ENCODE measurements at places on chromosomes 3 and 15.
A peak's percentile ranks its signal among the peaks of the same experiment; 100 is the strongest.

GRCh38 chr3:44224131-44224530 lies 17.6 kb upstream of the TOPAZ1 start:
- DNase-seq, result no peak

DNA sequence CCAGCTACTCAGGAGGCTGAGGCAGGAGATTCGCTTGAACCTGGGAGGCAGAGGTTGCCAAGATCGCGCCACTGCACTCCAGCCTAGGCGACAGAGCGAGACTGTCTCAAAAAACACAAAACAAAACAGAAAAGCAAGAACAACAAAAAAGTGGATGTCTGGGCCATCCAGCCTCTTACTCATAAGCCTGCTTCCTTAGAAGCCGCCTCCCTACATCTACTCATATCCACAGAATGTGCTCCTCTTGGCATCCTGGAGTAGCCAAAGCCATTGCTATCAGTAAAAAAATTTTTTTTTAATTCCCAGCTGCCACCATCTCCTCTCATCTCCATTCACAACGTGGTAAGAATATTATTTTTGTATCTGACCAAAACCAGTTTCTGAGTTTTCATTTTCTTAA lies 10.8 kb downstream of the ZSCAN2 start:
- DNase-seq, result no peak

GRCh38 chr3:159158213-159158612 lies 356.4 kb downstream of the MFSD1 start:
- DNase-seq, result no peak

GRCh38 chr3:112847692-112848091 lies 1.0 kb upstream of the CD200R1L start:
- DNase-seq, result no peak

DNA sequence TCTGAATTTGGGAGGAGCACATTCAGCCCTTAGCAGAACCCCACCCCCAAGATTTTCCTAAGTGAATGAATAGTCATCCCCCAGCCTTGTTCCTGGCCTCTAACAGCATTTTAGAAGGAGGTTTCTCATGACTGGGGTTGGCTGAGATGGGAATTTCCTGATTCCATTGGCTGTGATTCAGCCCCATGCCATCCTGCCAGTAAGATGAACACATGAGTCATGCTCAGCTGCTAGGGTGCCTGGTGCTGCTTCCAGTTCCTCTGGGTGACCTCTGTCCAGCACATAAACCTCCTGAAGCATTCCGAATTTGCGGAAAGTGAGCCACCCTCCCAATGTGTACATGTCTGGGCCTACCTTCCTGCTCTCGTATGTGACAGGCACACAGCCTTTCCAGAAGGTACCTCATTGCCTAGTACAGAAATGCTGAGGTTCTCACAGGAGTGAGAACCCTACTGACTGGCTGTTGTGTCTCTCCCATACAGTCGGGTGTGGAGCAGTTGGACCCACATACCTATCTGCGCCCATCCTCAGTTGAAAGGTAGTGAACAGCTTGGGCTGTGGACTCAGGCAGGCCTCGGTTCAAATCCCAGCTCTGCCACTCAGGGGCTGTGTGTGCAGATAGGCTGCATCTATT lies 91.7 kb downstream of the APBA2 start:
- peak; percentile 70 for DNase-seq

DNA sequence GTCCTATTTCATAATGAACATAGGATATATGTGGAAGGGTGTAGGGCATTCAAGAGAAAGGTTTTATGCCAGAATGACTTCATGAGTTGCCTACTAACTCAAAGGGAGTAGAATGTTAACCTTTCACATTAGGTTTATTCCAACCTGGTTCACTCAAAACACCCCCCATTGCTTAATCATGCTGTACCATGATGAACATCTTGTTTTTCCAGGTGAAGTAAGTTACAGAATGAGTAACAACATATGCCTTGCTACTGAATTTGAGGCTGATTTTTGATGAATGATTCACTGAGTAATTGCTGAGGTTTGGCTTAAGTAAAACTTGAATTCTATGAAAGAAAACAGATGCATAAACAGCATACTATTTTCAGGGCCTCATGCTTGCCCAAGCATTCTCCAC lies 5.9 kb upstream of the CLDN16 start:
- no peak for DNase-seq

DNA sequence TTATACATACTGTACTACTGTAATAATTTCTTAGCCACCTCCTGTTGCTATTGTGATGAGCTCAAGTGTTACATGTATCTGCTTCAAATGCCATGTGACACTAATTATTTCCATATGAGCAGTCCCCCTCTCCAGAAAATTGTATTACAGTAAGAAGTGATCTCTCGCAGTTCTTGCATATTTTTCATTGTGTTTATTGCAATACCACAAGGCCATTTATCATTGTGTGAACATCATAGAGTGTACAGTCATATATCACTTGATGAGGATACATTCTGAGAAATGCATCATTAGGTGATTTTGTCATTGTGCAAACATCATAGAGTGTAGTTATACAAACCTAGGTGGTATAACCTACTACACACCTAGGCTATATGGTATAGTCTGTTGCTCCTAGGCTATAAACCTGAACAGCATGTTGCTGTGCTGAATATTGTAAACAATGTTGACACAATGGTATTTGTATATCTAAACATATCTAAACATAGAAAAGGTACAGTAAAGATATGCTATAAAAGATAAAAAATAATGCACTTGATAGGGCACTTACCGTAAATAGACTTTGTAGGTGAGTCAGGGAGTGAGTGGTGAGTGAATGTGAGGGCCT lies 189.6 kb upstream of the MLF1 start:
- DNase-seq, result no peak

DNA sequence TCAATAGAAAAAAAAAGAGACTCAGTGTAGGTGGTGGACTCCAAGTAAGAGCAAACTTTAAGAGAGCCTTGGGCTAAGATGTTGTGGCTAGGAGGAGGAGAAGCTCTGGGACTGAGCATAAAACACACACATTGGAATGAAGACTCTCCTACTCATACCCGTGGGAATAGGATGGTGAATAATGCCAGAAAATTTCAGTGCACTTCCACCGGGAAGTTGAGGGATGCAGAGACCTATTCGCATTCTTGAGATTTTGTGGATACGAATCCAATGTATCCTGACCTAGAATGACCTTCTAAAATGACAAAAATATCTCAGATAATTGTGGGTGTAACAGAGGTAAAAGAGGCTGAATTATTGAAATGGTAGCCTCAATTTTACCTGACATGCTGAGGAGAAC lies 388.7 kb upstream of the SGO1 start:
- no peak for DNase-seq

DNA sequence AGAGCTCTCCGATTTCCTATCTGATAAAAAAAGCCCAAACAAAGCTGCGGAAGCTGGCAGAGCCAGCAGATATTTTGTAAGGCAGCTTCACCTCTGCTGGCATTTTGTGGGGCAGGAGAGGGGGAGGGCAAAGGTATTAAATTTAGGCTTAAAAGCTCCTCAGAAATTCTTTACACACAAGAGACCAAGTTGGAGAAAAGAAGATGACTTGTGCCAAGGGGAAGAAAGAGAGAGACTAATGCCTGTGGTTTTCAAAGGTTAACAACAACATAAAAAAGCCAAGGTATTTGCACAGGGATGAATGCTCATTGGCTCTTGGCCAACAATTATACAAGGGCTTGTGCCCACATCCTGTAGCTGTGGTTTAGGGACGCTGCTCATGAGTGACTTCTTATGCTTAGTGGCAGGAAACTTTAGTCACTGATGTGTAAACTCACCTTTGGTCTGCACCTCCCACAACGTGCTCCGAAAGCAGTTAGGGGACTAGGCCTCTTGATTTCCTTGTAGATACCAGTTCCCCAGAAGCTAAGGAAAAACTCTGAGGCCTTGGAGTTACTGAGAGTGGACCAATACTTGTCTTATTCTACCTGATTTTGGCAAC lies 152.9 kb downstream of the TPRG1 start:
- no peak for DNase-seq

DNA sequence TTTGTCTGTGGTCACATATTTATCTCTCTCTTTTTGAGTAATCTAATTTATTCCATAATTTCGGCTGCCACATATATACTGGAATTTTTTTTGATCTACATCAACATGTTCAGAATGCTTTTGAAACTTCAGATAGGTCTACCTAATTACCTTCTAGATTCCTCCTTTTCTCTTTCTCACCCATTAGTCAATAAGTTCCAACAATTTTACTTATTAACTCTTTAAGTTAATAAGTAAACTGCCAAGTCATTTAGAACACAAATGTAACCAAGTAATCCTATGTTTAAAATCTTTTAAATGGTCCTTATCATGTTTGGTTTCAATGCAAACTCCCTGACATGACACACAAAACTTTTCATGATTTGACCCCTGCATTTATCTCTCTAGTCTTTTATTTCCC lies 410.5 kb downstream of the UNC13C start:
- DNase-seq, result no peak

- no peak for DNase-seq
Observed at GRCh38 chr3:25457671-25458419, 29.8 kb downstream of the RARB start.

- DNase-seq, result no peak
Observed at GRCh38 chr3:62051506-62051905, 321.8 kb downstream of the FEZF2 start.

- no peak for DNase-seq
Observed at GRCh38 chr3:155364492-155364891, 71.0 kb upstream of the STRIT1 start.

GRCh38 chr3:162865466-162865865 lies 1368.9 kb downstream of the OTOL1 start:
- DNase-seq, result no peak

GRCh38 chr15:90710436-90711027 lies 6.6 kb upstream of the BLM start:
- no peak for DNase-seq

GRCh38 chr3:156216852-156217251 lies 96.5 kb downstream of the KCNAB1 start:
- no peak for DNase-seq

DNA sequence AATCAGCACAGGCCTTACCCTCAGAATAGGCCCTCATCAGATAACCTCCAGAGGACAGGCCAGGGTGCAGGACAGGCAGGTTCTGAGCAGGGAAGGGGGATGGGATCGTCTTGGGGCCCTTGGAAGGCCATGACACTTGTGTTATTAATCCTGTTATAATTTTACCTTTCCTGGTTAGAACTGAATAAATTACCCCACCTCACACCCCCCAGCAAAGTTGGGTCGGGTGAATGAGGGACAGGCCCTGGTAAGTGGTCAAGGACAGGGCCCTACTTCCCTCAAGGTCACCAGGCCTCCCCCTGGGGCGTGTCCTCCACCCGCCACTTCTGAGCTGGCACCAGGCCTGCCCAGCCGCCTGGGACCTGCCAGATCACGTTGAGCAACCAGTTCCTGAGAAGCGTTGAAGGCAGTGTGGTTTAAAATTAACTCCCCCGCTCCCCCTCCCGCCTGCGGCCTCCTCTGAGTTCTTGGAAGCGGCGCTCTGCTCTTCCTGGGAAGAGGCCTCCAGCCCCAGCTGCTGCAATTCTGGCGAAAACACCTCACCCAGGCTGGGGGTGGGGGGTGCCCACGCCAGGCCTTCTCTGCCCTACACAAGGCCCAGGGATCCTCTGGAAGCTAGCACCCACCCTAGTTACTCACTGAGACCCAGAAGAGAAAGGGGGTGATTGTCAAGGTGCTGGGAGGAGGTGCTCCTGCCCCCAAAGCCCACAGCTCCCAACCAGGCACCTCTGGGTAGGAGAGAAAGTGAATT lies 10.6 kb downstream of the CISH start:
- peak; percentile 86 for DNase-seq

GRCh38 chr3:158700559-158700958 lies 28.1 kb upstream of the LXN start:
- no peak for DNase-seq

DNA sequence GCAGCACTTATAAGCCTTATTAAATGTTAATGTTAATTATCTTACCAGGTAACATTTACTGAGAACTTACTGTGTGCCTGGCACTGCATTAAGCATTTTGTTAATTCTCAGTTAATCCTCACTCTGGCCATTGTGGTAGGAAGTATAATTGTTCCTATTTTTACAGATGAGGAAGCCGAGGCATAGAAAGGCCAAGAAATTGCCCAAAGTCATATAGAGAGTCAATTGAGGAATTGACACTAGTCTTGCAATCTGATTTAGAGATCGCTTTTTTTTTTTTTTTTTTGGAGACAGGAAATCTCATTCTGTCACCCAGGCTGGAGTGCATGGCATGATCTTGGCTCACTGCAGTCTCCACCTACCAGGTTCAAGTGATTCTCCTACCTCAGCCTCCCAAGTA lies 132.6 kb upstream of the PROK2 start:
- DNase-seq, result no peak

- DNase-seq, result no peak
Observed at GRCh38 chr15:62877276-62877857, 165.2 kb upstream of the TPM1 start.

DNA sequence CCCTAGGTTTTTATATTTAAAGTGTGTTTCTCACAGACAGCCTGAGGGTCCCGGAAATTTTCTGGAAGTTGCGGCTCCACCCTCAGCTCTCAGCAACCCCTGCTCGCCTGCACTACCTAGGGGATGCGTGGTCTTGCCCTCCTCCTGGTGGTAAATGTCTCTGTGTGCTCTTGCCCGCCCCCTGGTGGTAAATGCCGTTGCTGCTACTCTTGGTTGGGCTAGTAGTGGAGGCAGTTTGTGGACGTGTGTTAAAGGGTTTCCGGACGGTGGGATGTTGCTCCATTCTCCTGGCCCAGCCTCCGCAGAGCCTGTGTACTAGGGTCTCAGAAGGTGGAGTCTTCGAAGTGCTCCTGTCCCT lies 27.4 kb downstream of the STOML1 start:
- DNase-seq, result peak; percentile 52

- DNase-seq, result no peak
Observed at GRCh38 chr3:107409365-107409764, 32.1 kb downstream of the CCDC54 start.

- DNase-seq, result peak; percentile 55
Observed at GRCh38 chr3:40780925-40781406, 256.2 kb downstream of the ZNF621 start.

DNA sequence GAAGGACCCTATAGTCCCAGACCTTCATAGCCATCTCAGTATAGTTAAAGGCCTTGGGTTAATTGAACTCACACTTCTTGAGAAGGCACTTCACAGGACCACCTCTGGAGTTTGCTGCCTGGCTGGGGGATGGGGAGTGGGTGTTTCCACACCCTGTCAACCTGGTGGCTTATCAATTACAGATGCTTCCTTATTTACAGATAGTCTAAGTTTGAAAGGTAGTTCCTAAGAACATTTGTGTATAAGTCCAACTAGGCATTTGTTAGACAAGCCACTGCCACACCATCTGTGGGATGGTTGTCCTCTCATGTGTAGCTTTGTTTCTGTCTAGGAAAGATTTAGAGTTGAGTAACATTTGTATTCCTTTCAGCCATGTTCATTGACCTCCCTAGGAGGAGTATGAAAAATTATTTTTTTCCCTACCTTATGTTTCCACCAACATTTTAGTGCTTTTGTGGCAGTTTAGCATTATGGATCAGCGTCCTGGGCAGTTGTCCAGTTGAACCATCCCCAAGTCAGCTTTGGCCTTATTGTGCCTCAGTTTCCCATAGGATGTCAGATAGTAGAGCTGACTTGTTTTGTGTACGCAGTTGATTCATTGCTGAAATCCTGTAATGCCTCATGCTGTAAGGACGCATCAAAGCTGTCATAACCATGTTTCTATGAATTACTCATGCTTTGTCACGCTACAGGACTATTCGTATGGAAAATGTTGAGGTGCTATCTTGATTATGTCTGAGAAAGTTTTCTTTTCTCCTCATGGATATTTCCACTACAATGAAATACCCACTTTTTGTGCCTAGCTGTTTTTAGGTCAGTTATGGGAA lies 21.2 kb upstream of the SIAH2 start:
- no peak for DNase-seq

- DNase-seq, result no peak
Observed at GRCh38 chr15:44554934-44555723, 18.2 kb downstream of the EIF3J start.

GRCh38 chr15:92885224-92886041 lies 14.7 kb upstream of the CHD2 start:
- DNase-seq, result no peak

All from head of caudate nucleus (tissue), 42 donors.